ENCODE measurements at places on chromosomes 7 and 10. TPM values are rescaled to one million over a fixed set of nuclear protein-coding genes. Genes with fewer than 3 reads are reported as not detected.

The PNLIPRP3 gene
- not detected for total RNA-seq

The HOXA9 gene
- total RNA-seq: 14.2 TPM

The TMEM196 gene
- total RNA-seq: not detected

The FBXO24 gene
- 0.86 TPM for total RNA-seq

The LRRC61 gene
- 2.3 TPM for total RNA-seq

The SPRN gene
- total RNA-seq: under 0.01 TPM

The MACROH2A2 gene
- total RNA-seq: 1.3 TPM

The ING3 gene
- 13.9 TPM for total RNA-seq

The GPR26 gene
- not detected for total RNA-seq

The GHRHR gene
- total RNA-seq: not detected

The ZNF25 gene
- 8.2 TPM for total RNA-seq

The RSPH10B2 gene
- total RNA-seq: 0.22 TPM

The NOD1 gene
- 4.6 TPM for total RNA-seq

The NPY gene
- total RNA-seq: not detected

The TBX20 gene
- total RNA-seq: 16.0 TPM

The MEST gene
- 97.6 TPM for total RNA-seq

The FAM13C gene
- total RNA-seq: 0.14 TPM

The C10orf71 gene
- not detected for total RNA-seq

The ALKBH4 gene
- 14.9 TPM for total RNA-seq

The ABCC2 gene
- 1.0 TPM for total RNA-seq

The ADAM12 gene
- 30.4 TPM for total RNA-seq

The DRGX gene
- total RNA-seq: not detected

The EPHA1 gene
- not detected for total RNA-seq

The OPN4 gene
- total RNA-seq: not detected

The TMEM184A gene
- total RNA-seq: 0.44 TPM

The RBM20 gene
- under 0.01 TPM for total RNA-seq

The CALML5 gene
- total RNA-seq: not detected

The ANKRD30A gene
- not detected for total RNA-seq

The BTBD16 gene
- total RNA-seq: not detected

The CREM gene
- total RNA-seq: 21.4 TPM

Data from placental pericyte (primary cell).